ENCODE measurements at places on chromosomes 13 and 19.

DNA sequence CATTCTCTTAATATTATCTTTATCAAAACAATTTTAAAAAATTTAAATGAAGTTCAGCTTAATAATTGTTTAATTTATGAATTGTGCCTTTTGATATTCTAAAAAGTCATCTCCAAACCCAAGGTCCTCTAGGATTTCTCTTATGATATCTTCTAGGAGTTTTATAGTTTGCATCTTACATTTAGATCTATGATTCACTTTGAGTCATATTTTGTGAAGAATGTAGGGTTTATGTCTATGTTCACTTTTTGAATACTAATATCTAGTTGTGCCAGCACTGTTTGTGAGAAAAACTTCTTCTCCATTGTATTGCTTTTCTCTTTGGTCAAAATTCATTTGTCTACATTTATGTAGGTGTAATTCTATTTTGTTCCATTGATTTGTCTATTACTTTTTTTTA lies 1068.4 kb upstream of the SPRY2 start:
- no peak for DNase-seq

DNA sequence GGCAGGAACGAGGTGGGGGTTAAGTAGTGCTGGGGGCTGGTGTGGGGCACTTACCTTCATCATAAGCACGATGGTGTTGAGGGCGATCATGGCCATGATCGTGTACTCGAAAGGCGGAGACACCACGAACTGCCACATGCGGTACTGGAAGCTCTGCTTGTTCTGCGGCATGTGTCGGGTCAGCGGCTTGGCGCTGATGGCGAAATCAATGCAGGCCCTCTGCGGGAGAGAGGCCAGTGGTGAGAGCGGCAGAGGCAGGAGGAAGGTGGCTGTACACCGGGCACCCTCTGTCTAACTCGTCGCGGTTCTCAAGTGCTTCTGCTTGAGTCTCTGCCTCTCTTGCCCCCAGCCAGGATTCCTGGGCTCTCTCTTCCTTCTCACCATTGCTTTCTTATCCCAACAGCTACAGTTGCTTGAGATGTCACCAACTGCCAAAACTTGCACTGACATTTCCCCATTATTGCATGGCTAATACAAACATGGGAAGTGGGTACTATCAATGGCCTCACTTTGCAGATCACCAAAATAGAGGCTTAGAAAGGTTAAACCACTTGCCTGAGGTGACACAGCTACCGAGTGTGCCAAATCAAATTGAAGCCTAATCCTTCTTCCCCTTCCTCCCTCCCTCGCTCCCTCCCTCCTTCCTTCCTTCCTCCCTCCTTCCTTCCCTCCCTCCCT lies 105.0 kb downstream of the IER2 start:
- DNase-seq = no peak

DNA sequence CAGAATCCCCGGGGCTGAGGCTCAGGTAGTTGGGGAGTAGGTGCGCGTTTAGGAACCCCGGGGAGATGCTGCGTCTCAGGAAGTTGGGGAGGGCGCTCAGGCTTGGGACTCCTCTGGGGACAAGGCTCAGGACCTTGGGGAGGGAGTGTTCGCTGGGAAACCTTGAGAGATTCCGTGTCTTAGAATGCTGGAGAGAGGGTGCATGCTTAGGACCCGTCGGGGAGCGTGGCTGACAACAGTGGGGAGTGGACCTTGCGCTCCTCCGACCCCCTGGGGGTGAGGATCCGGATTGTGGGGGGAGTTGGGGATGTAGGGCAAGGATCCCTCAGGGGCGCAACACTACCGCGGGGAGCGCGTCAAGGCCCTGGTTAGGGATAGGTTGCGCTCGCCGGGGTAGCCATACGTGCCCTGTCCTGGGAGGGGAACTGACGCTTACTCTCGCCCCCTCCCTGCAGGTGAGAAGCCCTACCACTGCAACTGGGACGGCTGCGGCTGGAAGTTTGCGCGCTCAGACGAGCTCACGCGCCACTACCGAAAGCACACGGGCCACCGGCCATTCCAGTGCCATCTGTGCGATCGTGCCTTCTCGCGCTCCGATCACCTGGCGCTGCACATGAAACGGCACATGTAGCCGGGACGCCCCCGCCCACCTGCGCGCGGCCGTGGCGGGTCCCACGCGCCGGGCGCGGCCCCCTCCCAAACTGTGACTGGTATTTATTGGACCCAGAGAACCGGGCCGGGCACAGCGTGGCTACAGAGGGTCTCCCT lies 2.0 kb downstream of the KLF2 start:
- DNase-seq = no peak

DNA sequence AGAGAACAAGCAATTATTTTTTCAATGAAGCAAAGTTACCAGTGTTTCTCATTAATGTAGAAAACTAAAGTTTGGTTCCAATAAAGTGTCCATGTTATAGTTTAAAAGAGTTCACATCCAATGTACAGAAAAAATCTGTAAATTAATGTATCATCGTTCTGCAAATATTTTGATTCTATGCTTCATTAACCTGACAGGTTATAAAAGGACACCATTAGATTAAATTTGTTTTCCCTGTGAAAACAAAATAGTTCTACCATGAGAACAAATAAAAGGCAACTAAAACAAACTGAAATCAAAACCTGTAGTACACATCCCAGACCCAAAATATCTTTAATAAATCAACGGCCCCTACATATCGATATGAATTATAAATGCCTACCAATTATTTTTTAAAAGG lies 85.1 kb downstream of the ABCC4 start:
- DNase-seq = no peak

DNA sequence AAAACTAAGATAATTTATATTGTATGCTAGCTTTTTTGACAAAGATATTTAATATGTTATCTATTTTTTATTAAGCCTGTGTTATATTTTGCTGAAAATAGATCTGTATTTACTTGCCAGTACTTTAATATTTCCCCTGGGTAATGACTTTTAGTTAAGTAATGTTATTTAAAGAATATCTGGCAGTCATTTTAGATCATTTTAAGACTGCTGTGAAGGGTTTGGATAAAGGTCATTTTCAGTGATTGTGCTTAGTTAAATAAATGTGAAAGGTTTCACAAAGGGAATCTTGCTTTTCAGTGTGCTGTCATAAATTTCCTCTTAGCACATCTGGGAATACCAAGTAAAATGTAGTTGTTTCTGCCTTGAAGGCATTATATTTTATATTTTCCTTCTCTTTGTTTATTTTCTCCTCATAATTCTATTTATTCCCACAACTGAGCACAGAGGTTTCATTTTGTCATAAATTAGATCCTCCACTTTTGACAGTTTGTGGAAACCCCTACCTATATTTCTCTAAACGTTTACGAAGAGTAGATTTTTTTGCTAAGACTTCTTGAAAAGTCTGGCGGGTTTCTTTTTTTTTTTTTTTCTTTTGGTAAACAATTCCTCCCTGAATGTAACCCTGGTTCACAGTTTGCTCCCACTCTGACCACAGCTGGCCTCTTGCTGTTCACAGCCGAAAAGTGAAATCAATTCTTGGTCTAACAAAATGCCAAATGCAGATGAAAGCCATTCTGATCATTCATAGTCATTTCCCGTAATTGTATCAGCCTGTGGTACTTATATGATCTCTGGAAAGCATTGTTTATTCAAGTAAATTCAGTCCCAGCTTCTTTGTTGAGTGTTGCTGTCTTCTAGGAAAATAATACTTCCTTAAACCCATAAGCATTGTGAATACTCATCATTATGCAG lies 87.8 kb downstream of the MAB21L1 start:
- DNase-seq = no peak

- DNase-seq = no peak
Measured at GRCh38 chr13:49220856-49221589, 885 bp downstream of the MLNR start.

GRCh38 chr19:16367261-16367683 lies 42.6 kb downstream of the KLF2 start:
- no peak for DNase-seq

DNA sequence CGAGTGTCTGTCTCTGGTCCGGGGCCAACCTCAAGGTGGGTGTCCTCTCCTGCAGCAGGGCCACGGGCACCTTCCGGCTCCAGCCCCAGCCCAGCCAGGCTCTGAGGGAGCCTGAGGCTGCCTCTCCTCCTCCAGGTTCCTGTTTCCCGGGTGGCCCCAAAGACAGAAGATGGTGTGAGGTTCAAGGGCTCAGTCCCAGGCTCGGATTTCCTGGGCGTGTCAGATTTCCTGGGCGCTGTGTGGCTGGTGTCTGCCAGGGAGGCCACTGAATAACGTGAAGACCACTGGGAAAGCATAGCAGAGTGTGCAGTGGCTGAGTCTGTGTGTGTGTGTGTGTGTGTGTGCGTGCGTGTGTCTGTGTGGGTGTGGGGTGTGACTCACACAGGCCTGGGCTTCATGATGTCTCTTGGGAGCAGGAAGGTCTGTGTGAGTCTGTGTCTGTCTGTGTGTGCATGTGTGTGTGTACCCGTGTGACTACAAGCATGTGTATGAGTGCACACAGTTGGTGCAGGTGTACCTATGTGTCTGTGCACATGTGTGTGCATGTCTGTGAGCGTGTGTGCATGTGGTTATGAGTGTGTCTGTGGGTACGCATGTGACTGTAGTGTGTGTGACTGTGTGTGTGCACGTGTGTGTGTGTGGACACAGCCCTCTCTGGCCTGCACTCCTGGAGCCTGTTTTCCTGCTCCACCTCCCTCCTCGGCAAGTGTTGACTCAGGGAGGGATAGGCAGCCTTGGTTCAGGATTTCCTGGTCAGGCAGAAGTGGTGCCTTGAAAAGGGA lies 28.3 kb downstream of the CEBPA start:
- no peak for DNase-seq

DNA sequence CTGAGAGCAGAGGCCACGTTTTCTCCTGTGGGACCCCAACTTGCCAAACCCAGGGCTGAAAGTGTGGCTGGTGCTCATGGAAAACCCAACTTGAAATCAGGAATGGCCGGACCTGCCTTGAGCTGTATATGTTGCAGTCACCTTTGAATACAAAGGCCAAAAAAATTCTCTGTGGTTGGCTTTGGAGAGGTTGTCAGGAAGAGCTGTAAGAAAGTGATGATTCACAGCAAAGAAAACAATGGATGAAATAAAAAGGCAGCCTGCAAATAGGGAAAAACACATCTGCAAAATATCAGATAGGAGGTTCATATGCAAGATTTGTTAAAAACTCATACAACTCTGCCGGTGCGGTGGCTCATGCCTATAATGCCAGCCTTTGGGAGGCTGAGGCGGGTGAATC lies 715.8 kb downstream of the UQCRFS1 start:
- DNase-seq = no peak

GRCh38 chr19:33640773-33641172 lies 19.0 kb downstream of the CHST8 start:
- no peak for DNase-seq

All from neural crest cell (in vitro differentiated cells).